NCI-H510A treated with DMSO at 0.1 percent for 48 hours (cell line): ENCODE measurements at places on chromosomes 12 and 14.

DNA sequence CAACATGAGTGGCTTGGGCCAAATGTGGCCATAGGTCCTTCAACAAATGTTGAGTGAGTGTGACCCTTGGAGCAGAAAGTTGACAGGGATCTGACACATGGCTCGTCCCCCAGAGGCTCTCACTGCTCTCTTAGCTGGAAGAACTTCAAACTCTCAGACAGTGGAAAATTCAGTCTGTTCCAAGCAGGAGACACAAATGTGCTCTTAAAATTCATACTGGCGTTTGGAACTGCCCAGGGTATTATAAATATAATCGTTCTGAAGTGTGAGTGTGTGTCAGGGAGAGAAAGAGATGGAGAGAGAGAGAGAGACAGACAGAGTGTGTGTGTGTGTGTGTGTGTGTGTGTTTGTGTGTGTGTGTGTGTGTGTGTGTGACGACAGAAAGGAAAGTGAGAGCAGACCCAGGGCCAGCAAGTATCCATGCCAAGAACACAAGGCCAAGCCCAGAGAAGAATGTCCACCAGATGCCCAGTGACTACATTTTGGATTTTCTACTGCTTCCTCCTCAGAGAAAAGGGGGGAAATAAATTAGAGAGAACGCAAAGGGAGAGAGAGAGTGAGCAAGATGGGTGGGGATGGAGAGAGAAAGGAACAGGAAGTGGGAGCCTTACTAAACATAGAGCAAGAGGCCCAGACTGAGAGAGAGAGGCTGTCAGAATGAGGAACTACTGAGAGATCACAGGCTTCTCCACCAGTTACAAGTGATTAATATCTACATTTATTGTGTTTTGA lies 193.6 kb upstream of the NUDT4 start:
- DNase-seq: no peak

GRCh38 chr12:126243814-126244440 lies 1178.7 kb downstream of the AACS start:
- no peak for DNase-seq

DNA sequence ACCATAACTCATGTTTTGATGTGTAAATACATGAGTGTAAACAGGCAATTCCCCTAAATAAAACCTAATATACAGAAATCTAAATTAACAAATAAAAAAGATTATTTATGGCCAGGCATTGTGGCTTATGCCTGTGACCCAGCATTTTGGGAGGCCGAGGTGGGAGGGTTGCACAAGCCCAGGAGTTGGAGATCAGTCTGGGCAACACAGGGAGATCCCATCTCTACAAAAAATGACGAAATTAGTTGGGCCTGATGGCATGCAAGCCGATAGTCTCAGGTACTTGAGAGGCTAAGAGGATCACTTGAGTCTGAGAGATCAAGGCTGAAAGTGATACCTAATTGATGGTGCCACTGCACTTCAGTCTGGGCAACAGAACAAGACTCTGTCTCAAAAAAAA lies 48.7 kb downstream of the BCAT1 start:
- DNase-seq: no peak

- DNase-seq: no peak
Measured at GRCh38 chr12:113207613-113208040, 13.6 kb upstream of the TPCN1 start.

DNA sequence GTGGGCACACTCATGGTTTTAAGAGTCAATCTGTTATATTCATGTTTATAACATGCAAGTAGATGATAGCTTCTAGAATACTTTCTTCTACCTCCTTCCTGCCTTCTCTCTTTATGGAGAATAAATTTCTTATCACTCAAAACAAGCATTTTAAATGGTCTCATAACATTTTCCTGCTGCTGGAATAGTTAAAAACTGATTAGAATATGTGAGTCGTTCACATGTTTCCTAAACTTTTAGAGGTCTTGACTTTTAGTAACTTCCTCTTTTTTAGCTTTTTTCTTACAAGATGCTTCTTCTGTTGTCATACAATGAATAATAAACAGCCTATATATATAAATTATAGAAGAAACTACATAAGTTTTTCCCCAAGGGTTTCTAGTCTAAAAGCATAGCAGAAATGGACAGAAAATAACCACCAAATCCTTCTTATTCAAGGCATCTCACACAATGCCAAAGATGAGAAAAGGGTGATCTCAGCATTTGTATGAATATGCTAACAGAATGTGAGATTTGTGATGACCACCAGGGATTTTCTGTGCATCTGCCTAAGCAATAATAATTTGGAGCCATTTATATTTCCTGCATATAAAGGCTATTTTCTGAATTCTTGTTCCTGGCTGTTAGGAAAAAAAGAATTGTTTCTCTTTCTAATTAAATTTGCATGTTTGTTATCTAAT lies 127.8 kb downstream of the DAAM1 start:
- no peak for DNase-seq
